Stimulated activated CD4-positive, alpha-beta T cell treated with anti-CD3 and anti-CD28 coated beads, Interleukin-12 subunit alpha, Interleukin-12 subunit beta, amount 100 ng/mL, for 4 hours (primary cell): ENCODE measurements at places on chromosomes 12 and 14.

DNA sequence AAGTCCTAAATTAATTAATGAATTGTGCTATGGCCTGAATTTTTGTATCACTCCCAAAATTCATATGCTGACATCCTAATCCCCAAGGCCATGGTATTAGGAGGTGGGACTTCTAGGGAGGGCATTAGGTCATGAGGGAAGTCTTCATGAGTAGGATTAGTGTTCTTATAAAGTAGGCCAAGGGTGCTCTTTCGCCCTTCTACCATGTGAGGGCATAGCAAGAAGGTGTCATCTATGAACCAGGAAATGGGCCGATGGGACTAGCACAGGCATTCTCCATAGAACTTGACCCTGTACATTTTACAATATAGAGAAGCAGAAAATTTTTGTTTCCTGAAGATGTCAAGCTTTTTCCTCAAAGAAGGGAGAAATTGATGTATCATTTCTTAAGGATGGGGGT is 12.5 kb downstream of the SYT10 start:
- no peak for DNase-seq

DNA sequence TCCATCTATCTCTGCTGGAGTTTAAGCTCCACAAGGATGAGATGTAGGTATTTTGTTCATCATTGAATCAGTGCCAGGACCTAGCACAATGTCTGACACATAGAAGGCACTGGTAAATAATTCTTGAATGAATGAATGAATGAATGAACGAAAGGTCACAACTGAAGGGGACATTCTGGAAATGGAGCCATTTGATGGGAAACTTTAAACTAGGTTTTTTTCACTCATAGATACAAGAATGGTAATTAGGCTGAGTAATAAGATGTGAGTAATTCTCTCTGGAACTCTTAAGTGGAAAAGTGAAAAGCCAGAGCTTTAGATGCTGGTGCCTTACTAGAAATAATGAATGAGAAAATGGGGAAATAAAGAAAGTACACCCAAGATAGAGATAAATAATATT is 44.3 kb downstream of the SCN8A start:
- no peak for DNase-seq

DNA sequence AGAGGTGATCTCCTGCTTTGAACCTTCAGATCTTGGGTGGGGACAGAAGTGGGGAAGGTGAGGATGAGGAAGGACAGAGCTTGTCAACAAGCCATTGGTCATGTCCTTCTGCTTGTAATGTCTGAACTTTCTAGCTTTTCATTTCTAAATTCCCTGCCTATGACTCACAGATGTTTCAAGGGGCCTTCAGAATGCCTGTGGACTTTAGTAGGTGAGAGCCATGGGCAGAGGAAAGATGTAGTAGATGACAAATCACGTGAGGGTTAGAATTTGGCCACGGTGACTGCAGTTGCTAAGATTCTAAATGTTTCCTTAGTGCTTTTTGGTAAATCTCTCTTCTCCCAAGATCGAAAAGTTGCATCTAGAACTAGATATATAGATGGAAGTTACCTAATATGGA is 18.7 kb upstream of the CREBL2 start:
- no peak for DNase-seq

- no peak for DNase-seq
Observed at GRCh38 chr12:77220586-77220985, 155.2 kb upstream of the E2F7 start.

DNA sequence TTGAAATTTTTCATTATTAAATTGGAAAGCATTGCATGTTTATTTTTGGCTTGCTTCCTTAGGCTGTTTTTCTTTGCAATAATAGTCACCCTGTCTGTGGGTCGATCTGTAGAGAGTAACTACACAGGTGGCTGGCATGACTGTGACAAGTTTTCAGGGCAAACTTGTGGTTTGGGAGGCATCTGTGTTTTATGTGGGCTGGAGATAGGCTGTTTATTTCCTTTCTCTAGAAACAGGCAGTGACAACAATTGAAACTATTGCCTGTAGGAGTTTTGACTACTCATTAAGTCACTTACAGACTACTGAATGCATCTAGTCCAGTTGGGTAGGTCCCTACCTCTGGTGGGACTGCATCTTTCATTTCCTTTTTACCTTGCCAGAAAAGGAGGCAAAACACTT is 155.6 kb downstream of the DYRK2 start:
- DNase-seq: peak; percentile 21

GRCh38 chr14:74949191-74949601 is 6.2 kb downstream of the PGF start:
- no peak for DNase-seq

GRCh38 chr12:123529686-123530085 is 3.8 kb downstream of the RILPL1 start:
- DNase-seq: no peak

- DNase-seq: no peak
Observed at GRCh38 chr12:95633049-95633731, 81.9 kb upstream of the USP44 start.

DNA sequence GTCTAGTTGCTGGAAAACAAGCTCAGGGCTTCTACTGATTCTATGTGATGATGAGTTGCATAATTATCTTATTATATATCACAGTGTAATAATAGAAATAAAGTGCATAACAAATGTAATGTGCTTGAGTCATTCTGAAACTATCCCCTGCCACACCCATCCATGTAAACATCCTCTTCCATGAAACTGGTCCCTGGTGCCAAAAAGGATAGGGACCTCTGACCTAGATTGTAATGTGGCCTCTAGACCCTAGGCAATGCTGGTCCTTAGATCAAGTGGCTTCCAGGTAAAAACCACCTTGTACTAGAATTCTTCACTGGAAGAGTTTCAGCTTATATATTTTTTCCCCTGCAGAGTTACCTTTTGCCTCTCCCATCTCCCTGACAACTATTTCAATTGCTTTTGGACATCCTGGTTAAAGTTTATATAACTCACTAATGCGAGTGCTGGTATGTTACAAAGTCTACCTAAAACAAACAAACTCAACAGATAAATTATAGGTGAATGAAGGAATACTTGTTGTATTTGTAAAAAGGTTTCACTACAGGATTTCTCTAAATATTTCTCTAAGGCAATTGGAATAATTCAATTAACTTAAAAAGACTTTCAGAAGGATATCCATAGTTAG is 462.5 kb downstream of the NAV3 start:
- DNase-seq: no peak

DNA sequence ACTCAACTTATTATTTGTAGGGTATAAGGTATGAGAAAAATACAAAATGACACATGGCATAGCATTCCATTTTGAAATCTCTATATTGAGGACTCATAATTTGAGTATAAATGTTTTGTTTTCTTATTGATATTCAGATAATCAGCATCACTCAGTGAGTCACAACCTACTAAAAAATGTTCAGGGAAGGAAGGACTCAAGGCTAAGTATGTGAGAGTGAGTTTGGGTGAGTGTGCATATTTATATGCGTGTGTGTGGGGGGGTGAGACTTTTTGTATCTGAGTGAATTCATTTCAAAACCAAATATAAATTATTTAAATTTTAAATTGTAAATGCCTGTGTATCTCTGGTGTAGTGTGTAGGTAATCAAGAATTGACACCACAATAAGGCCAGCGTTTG is 87.8 kb upstream of the PRKD1 start:
- DNase-seq: no peak

- no peak for DNase-seq
Observed at GRCh38 chr12:132169376-132169775, 25.1 kb downstream of the NOC4L start.

- no peak for DNase-seq
Observed at GRCh38 chr12:43832463-43833168, 3.3 kb upstream of the TMEM117 start.

DNA sequence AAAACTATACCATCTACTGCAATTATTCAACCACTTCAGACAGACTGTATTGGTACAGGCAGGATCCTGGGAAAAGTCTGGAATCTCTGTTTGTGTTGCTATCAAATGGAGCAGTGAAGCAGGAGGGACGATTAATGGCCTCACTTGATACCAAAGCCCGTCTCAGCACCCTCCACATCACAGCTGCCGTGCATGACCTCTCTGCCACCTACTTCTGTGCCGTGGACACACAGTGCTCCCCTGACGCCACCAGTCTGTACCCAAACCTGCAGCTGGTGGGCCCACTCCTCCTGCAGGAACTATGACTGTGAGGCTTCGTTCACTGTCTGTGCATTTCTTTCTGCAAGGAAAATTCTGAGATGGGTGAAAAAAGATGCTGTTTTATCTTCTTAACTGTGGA is 284.7 kb downstream of the DAD1 start:
- DNase-seq: no peak

DNA sequence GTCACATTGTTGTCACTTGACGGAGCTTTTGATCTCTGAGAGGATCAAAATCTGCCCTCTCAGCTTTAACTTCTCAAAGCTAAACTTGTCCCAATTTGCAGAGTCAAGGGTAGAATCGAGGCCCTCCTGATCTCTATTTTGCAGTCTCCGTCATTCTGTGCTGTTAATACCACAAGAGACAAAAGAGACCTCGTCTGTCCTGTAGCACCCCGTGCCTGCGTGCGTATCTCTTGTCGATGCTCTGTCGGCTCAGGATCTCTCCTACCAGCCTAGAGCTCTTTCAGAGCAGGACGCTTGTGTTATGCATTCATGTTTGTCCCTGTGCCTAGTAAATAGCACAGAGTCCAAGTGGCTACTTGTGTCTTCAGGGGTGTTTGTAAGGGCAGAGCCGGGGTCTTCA is 5.1 kb downstream of the EVL start:
- DNase-seq: no peak

DNA sequence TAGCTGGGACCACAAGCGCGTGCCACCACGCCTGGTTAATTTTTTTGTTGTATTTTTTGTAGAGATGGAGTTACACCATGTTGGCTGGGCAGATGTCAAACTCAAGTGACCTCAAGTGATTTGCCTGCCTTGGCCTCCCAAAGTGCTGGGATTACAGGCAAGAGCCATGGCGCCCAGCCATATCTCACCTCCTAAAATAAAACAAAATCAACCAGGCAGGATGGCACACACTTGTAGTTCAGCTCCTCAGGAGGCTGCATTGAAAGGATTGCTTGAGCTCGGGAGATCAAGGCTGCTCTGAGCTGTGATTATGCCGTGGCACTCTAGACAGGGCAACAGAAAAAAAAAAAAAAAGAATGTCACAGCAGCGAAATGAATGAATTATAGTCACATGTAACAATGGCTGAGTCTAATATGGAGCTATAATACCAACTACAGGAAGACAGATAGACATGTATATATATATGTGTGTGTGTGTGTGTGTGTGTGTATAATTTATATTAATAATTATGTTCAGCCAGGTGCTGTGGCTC is 19.3 kb upstream of the TMEM120B start:
- no peak for DNase-seq

DNA sequence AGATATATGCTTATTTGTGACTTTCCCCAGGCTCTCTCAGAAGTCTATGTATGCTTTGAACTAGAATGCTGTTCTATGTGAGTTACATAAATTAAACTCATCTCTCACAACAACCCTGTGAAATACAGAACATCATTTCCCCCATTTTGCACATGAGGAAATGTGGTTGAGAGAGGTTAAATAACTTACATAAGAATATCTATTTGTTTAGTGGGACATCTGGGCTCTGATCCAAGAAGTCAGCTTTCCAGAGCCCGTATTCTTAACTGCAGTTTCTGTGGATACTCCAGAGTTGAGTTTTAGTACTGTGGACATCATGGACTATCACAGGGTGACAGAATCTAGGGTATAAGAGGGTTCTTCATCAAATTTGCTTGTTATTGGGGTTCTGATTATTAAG is 242.5 kb upstream of the ARHGAP5 start:
- no peak for DNase-seq

DNA sequence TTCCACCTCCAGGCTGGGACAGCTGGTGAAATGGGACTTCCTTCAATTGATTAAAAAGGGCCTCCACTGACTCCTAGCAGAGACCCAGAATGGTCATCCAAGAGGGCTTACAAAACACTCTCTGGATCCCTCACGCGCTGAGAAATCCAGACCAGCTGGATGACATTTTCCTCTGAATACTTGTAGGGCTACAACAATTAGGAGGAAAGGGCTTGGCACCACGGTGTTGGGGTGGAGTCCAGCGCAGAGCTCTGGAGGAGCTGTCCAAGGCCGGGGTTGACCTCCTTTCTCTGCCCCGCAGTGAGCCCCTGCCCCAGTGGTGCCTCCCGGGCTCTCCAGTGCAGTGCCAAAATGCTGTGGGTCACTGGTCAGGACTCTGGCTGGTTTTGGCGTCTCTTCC is 189.0 kb upstream of the CCND2 start:
- DNase-seq: no peak

GRCh38 chr12:117732761-117733548 is 235.8 kb downstream of the KSR2 start:
- no peak for DNase-seq

- DNase-seq: no peak
Observed at GRCh38 chr12:3341594-3341993, 149.4 kb upstream of the PRMT8 start.

- no peak for DNase-seq
Observed at GRCh38 chr12:50297027-50297426, 13.7 kb upstream of the LIMA1 start.

DNA sequence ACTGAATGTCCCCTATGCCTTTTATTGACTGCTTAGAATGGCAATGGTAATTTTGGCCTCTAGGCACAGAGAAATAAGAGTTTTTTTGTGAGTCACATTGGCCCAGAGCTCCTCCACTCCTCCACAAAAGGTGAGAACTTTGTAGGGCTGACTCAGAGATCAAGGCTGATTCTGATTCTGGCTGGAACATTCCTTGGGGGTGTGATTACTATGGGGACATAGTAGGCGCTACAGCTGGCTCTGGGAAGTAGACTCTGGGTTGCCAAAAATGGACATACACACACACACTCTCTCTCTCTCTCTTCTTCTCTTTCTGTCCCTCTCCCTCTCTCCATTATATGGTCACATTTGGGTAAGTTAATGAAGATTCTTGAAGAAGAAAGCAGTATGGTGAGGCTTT is 174.6 kb upstream of the DDHD1 start:
- DNase-seq: no peak

- DNase-seq: no peak
Observed at GRCh38 chr12:726281-727140, 25.9 kb upstream of the WNK1 start.
